ENCODE measurements at places on chromosomes 16 and 17.

DNA sequence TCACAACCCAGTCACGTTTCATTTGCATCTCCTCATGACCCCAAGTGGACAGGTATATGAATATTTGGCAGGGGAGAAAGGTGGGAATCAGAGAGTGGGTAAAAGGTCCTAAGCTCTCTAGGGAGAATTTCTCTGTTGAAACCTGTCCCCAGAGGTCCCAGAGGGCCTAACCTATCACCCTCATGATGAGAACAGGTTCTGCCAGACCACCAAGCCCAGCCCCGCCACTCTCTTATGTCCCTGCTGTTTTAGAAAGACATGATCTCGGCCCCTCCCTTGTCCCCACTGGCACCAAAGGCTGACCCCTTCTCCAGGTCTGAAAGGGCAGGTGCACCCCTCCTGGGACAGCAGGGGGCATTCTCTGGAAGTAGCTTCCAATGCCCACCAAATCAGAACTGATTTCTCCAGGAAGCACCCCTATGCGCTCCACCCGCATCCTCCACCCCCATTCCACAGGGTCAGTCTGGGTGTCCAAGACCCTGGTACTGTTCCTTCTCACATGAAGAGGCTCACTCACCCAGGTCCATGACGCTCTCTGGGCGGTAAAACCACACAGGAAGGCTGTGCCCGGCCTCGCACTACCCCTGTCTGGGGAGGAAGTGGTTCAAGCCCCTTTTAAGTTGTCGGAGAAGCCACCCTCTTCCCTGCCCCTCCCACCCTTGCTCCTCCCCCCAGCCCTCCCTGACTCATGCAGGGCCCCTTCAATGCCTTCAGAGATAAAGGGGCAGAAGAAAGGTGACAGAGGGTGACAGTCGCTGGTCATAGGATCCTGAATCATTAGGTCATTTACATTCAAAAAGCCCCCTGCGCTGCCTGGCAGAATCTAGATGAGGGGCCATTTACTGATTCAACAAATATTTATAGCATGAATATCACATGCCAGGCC is at the start of gene CCR7:
TSS of gene CCR7 (minus strand) at position 590 of the 886 bp plus-strand sequence. CDS start at position 527, 63 bp downstream.
- DNase-seq: no peak

DNA sequence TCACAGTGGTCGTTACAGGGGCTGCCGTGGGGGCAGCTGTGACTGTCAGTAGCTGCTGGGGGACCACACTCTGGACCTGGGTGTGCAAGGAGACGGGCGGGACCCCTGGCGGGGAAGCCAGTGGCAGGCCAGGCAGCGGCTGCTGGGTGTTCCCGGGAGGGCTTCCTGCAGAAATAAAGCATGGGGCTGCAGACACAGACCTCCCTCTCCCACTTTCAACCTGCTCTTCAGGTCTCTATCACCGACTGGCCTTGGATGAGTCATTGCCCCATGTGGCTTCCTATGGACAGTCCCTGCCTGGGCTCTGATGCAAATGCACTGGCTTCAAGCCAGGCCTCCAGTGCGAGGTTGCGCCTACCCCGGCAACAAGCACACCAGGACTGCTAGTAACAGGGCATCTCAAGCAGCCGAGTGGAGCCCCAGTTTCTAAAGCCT is 17.2 kb downstream of the SREBF1 start:
- DNase-seq: no peak

DNA sequence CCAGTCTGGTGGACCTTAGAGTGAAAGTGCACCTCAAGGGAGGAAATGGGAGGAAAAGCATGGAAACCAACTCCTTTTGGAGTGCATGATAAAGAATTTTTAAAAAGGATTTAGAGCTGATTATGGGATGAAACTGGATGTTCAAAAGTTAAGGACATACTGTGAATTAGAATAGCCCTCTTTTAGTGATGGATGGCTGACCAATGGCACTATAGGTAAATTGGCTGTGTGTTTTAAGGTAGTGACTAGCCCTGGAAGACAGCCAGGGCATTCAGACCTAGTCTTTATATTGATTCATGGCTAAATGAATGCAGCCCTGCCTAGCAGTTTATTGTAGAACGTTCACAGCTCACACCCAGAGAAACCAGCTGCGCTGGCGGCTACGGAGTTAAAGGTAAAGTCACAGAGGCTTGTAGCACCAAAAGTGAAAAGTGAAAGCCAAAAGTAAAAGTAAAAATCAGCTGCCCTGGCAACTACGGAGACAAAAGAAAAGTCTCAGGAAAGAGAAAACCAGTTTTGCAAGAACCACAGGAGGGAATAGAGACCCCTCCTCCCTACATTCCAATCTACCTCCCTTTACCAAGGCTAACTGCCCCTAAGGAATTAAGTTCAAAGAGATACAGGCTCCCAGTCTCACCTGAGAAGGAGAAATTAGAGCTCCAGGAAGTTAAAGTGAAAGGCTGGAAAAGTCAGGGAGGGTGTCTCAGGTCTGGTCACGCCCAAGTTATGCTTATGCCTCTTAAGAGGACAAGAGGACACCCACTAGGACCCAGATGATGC is 21.8 kb downstream of the ACSM1 start:
- no peak for DNase-seq

- DNase-seq: no peak
Observed at GRCh38 chr16:67199011-67199807, at the start of gene ELMO3. ELMO3 (plus strand) TSS chr16:67199131; CDS start chr16:67199327, 196 bp downstream.

- DNase-seq: no peak
Observed at GRCh38 chr17:16917671-16918394, 54.1 kb downstream of the TNFRSF13B start.

DNA sequence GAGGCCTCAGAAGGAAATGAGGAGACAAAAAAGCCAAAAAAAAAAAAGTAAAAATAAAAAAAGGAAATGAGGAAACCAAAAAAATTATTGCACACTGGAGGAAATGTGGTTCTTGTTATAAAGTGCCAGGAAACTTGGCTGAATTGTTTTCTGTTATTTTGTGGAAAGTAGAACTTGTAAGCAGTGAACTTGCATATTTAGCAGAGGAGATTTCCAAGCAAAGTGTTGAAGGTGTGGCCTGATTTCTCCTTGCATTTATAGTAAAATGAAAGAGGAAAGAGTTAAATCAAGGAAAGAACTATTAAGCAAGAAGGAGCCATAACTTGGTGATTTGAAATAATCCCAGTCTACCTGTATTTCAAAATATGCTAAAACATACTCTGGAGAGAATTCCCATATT is 34.1 kb upstream of the CPPED1 start:
- DNase-seq: no peak

- no peak for DNase-seq
Observed at GRCh38 chr17:57109393-57110151, 24.5 kb downstream of the AKAP1 start.

DNA sequence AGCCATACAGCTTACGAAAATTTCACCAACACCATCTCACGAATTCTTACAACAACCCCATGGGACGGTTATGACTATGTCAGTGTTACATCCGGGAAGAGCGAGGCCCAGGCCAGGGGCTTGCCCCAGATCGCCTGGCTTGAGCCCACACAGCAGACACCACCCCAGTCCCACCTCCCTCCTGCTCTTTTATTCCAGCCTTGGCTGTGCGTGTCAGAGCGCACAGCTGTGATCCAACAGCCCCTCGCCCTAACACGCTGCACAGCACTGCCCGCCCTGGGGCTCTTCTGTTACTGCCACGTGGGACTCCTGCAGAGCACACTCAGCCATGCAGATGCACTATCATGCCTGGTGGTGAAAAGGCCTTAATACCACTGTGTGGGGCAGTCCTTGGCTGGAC is 127.9 kb downstream of the ENGASE start:
- no peak for DNase-seq

GRCh38 chr16:972316-973002 is 1.7 kb upstream of the LMF1 start:
- no peak for DNase-seq

DNA sequence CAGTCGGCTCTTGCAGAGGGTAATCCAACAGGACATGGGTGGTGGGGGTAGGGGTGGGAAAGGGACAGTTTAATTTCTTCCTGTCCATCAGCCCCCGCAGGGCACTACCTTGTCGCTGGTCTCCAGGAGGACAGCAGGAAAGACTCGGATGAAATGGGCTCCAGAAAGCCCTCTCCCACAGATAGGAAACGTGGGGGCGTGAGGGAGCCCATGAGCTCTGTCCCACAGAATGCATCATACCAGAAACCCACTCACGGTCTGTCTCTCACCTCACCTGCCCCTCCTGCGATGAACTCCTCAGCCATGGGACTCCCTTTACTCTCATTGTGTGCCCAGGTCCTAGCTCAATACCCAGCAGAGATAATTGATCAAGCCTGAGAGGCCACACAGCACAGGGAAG is 240.1 kb downstream of the GSG1L start:
- no peak for DNase-seq

DNA sequence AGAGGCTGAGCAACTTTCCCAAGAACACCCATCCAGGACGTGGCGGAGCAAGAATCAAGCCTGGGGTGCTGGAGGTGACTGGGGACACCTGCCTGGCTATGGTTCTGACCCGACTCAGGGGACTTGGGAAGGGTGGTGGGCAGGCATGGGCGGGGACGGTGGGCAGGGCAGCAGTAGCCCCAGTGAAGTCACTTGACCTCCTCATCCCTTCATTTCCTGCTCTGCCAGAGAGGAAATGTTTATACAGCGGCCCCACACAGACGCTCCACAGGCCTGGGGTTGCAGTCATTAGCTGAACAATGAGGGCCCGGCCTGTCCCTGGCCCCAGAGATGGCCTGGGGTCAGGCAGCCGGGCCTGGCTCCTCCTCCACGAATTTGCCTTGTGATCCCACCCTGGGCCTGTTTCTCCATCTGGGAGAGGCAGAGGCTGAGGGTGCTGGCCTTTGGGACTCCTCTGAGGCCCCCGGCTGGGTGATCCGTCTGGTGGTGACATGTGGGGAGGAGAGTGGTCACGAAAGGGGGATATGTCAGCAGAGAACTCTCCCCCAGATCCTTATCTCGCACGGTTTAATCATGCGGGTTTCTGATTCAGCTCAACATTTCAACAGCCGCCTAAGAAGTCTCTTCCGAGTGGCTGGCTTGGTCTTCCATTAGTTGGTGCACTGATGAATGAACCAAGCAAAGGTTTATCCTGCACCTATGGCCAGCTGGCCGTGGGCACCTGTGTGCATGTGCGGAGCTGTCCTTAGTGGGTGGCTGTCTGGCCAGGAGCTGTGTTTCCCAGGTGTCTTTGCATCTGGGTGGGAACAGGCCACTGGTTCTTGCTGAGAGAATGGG is 175.9 kb downstream of the IRF8 start:
- no peak for DNase-seq

GRCh38 chr16:23395732-23396131 is 57.3 kb downstream of the COG7 start:
- no peak for DNase-seq

DNA sequence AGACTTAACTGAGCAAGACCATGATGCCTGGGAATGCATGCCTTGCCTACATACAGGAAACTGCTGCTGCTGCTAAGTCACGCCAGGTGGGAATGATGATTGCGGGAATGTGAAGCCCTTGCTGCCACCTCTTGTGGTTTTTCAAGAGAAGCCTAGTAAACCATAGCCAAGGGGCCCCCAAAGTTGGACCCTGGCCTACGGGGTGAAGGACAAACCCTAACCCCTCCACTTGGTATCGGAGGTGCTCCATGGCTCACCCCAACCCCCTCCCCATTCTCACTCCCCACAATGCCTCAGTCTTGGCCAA is 233.9 kb downstream of the ZNF423 start:
- DNase-seq: no peak

DNA sequence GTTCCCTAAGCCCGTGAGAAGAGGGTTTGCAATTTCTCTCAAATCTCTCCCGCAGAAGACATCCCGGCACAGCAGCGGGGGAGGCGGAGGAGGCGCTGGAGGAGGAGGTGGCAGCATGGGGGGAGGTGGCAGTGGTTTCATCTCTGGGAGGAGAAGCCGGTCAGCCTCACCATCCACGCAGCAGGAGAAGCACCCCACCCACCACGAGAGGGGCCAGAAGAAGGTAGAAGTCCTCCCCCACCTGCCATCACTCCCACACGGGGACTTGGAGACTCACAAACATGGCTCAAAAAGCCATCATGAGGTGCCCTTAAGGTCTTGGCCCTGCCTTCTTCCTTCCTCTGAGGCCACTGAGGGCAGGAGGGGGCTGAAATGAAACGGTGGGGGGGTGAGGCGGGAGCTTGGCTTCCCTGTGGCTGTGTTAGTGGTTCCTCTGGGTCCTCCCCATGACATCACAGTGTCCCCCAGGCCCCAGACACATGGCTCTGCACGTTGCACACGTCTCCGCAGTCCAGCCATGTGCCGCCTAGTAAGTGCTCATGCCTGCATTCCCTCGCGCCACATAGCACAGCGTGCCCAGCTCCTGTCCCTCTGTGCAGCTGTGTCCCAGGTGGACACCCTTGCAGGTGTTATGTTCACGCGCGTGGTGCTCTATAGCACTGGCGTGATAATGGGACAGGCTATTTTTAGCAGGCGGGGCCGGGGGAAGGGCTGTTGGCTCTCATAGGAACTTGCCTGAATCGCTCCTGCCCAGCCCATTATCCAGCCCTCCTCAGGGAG is 6.9 kb downstream of the MLLT6 start:
- DNase-seq: no peak

GRCh38 chr16:82788225-82788624 is 161.5 kb downstream of the CDH13 start:
- DNase-seq: no peak

DNA sequence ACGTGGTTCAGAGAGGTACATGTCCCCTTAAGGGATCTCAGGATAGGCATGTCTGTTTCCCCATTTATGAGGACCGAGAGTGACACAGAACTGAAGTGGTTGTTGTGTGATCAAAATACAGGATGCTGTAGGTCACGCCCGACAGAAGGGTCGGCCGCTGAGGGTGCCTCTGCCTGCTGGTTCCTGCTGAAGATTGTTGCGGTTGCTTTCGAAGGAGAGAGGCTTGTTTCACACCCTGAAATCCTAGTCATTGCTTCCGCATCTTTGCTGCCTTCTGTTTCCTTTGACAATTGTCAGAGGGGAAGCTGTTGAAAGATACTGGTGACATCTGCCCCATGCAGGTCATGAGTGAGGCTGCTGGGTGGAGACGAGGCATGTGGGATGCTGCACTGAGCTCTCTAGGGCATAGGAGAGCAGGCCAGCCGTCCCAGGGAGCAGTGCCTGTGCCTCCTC is 3.8 kb upstream of the NAT9 start:
- DNase-seq: no peak

GRCh38 chr17:66339561-66339960 is 37.1 kb downstream of the PRKCA start:
- no peak for DNase-seq

DNA sequence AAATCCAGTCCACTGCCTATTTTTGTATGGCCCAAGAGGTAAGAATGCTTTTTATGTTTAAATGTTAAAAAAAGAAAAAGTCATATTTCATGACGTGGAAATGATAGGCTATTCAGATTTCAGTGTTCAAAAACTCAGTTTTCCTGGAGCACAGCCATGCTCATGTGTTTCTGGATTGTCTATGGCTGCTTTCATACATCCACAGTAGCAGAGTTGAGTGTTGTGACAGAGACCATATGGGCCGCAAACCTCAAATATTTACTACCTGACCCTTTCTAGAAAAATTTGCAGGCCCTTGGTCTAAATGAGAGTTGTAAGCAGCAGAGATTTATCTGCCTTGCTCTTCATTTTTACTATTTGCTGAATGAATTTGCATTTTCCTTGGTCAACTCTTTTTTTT is 264.1 kb downstream of the CBLN1 start:
- DNase-seq: no peak

DNA sequence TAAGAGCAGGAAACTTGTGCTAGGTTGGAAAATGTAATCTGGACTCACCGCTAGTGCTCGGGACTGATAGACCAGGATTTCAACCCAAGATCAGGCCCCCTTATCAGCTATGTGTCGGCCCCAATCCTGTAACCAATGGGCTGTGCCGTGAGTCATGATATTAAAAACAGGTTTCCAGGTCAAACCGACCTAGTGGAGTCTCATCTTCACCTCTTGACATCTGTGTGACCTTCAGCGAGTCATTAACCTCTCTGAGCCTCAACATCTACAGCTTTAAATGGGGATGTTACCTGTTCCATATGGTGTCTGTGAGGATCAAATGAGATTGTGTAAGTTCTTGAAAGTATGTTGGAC is 512 bp downstream of the PMM2 start:
- no peak for DNase-seq
